ENCODE measurements at places on chromosomes 3 and 15. TPM values are rescaled to one million over a fixed set of nuclear protein-coding genes. Genes with fewer than 3 reads are reported as not detected.

The CERS3 gene
- 0.74 TPM for total RNA-seq

The IL17RD gene
- 47.5 TPM for total RNA-seq

The TERC gene
- total RNA-seq = 55.3 TPM

The TRAK1 gene
- total RNA-seq = 32.5 TPM

The NAALADL2 gene
- total RNA-seq = 2.7 TPM

The GPR15 gene
- total RNA-seq = not detected

The FBXO40 gene
- under 0.01 TPM for total RNA-seq

The PCCB gene
- 29.0 TPM for total RNA-seq

The GOLGA8J gene
- not detected for total RNA-seq

The P2RY1 gene
- total RNA-seq = 11.6 TPM

The SENP7 gene
- total RNA-seq = 63.2 TPM

The ANKUB1 gene
- total RNA-seq = 0.25 TPM

The IMPG2 gene
- 1.7 TPM for total RNA-seq

The CFAP100 gene
- total RNA-seq = 2.5 TPM

The SERPINI2 gene
- total RNA-seq = 0.74 TPM

The LHFPL4 gene
- total RNA-seq = 29.5 TPM

The PLAAT1 gene
- 11.3 TPM for total RNA-seq

The ZNF660 gene
- 11.3 TPM for total RNA-seq

The CFAP92 gene
- total RNA-seq = 1.2 TPM

The CXCR6 gene
- not detected for total RNA-seq

The BCHE gene
- 14.0 TPM for total RNA-seq

The SELENOT gene
- 50.6 TPM for total RNA-seq

The SLC22A14 gene
- total RNA-seq = 0.25 TPM

The OR5K2 gene
- not detected for total RNA-seq

The BCL6 gene
- total RNA-seq = 14.0 TPM

The SKOR1 gene
- 0.25 TPM for total RNA-seq

The CCR1 gene
- total RNA-seq = 0.49 TPM

The LDHAL6B gene
- total RNA-seq = not detected

The PLA2G4E gene
- total RNA-seq = not detected

The GP9 gene
- 0.25 TPM for total RNA-seq

The DGKG gene
- 3.7 TPM for total RNA-seq

The ZIC1 gene
- 12.3 TPM for total RNA-seq

The PP2D1 gene
- not detected for total RNA-seq

All from temporal lobe (tissue), 4 donors.